Activated T-cell treated with anti-CD3 and anti-CD28 coated beads, Interleukin-2, amount 50 U/mL, for 72 hours (primary cell): ENCODE measurements at places on chromosomes 7 and 10. TPM values are rescaled to one million over a fixed set of nuclear protein-coding genes. Genes with fewer than 3 reads are reported as not detected.

The ANKRD1 gene
- not detected for total RNA-seq

- peaks cover 52% of the 10 kb centered on the region for H3K27me3 ChIP-seq
- H3K27ac ChIP-seq = no peak overlapping the region
Measured at GRCh38 chr7:116487907-116488521, 11.5 kb upstream of the CAV2 start.

DNA sequence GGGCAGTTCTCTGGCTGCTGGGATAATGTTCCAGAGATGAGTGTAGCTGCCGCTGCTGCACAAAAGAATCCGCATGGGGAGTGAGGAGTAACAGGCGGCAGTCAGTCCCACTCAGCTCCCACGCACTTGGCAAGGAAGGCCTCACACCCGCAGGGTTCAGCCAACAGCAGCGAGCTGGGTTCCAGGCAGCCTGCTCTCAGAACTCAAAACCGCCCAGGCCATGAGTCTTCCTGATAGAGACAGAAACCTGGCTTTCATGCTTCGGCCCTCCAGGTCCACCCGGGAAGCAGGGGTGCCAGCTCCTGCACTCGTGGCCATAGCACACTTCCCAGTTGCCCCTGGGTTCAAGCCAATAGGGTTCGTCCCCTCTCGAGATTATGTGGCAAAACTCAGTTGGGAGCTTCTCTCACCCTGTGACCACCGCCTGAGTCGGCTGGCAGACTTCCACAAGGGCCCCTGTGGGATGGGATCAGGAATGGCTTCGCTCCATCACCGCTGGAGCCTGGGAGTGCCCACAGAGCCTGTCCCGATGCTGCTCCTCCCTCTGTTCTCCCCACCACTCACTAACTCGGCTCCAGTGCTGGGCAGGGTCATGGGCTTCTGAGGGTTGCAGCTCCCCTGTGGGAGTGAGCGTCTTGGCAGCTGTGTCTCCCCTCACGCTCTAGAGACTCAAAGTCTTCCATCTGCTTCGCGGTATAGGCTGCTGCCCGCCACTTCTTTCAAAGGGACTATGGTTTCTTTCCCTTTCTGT is 20.6 kb downstream of the CLRN3 start:
- H3K27ac ChIP-seq = no peak overlapping the region
- no peak for DNase-seq
- H3K4me1 ChIP-seq = no peaks in the 10 kb centered on the region
- H3K4me3 ChIP-seq = no peak overlapping the region
- H3K36me3 ChIP-seq = no peaks in the 10 kb centered on the region

The TRUB1 gene
- total RNA-seq = 13.1 TPM

GRCh38 chr10:93445978-93446720 is 36.0 kb downstream of the MYOF start:
- H3K36me3 ChIP-seq = peaks cover 4% of the 10 kb centered on the region
- H3K27ac ChIP-seq = no peak overlapping the region
- H3K4me1 ChIP-seq = no peaks in the 10 kb centered on the region

GRCh38 chr10:118569241-118569881 is 26.1 kb downstream of the PRLHR start:
- no peaks in the 10 kb centered on the region for H3K27me3 ChIP-seq
- peaks cover 6% of the 10 kb centered on the region for H3K4me1 ChIP-seq
- H3K27ac ChIP-seq = no peak overlapping the region
- H3K4me3 ChIP-seq = no peak overlapping the region
- no peaks in the 10 kb centered on the region for H3K36me3 ChIP-seq

The TWIST1 gene
- 6.5 TPM for total RNA-seq

GRCh38 chr10:116253716-116254115 is 19.3 kb downstream of the GFRA1 start:
- no peak for DNase-seq
- no peaks in the 10 kb centered on the region for H3K36me3 ChIP-seq
- no peaks in the 10 kb centered on the region for H3K4me1 ChIP-seq
- H3K27me3 ChIP-seq = no peaks in the 10 kb centered on the region
- H3K4me3 ChIP-seq = no peak overlapping the region

GRCh38 chr7:55573234-55573900 is 1.1 kb upstream of the VOPP1 start:
- no peaks in the 10 kb centered on the region for H3K36me3 ChIP-seq
- DNase-seq = no peak
- H3K27me3 ChIP-seq = no peaks in the 10 kb centered on the region
- H3K4me3 ChIP-seq = peak overlapping the region; percentile 85
- peak overlapping the region; percentile 64 for H3K27ac ChIP-seq

The STRIP2 gene
- total RNA-seq = 73.5 TPM

The SH2D4B gene
- total RNA-seq = 0.46 TPM

The FAM24B gene
- total RNA-seq = 38.1 TPM

- no peak for DNase-seq
- H3K4me1 ChIP-seq = peaks cover 7% of the 10 kb centered on the region
- no peaks in the 10 kb centered on the region for H3K36me3 ChIP-seq
- no peak overlapping the region for H3K4me3 ChIP-seq
Measured at GRCh38 chr7:94154858-94155257, 150.7 kb upstream of the BET1 start.

The BHLHA15 gene
- 0.65 TPM for total RNA-seq

- peaks cover 25% of the 10 kb centered on the region for H3K4me1 ChIP-seq
- H3K36me3 ChIP-seq = peaks cover 2% of the 10 kb centered on the region
- H3K27me3 ChIP-seq = no peaks in the 10 kb centered on the region
- H3K27ac ChIP-seq = peak overlapping the region; percentile 98
- peak; percentile 50 for DNase-seq
- H3K4me3 ChIP-seq = peak overlapping the region; percentile 93
Measured at GRCh38 chr7:149791-150636, 42.4 kb upstream of the FAM20C start.

- no peak overlapping the region for H3K4me3 ChIP-seq
- H3K27ac ChIP-seq = no peak overlapping the region
- no peak for DNase-seq
Measured at GRCh38 chr7:132092106-132092505, 484.2 kb downstream of the PLXNA4 start.

GRCh38 chr10:37752334-37752875 is 105.0 kb downstream of the ZNF248 start:
- peaks cover 4% of the 10 kb centered on the region for H3K36me3 ChIP-seq
- no peak for DNase-seq
- H3K27ac ChIP-seq = no peak overlapping the region

The C7orf57 gene
- 0.12 TPM for total RNA-seq

The CALHM3 gene
- not detected for total RNA-seq

GRCh38 chr7:30920584-30921539 is 9.2 kb downstream of the AQP1 start:
- H3K4me1 ChIP-seq = no peaks in the 10 kb centered on the region
- H3K27me3 ChIP-seq = no peaks in the 10 kb centered on the region
- DNase-seq = no peak
- H3K4me3 ChIP-seq = no peak overlapping the region

- H3K4me1 ChIP-seq = peaks cover 8% of the 10 kb centered on the region
- H3K36me3 ChIP-seq = peaks cover 1% of the 10 kb centered on the region
- no peak for DNase-seq
- H3K27me3 ChIP-seq = no peaks in the 10 kb centered on the region
- H3K27ac ChIP-seq = peak overlapping the region; percentile 21
Measured at GRCh38 chr10:72379062-72379461, 24.3 kb upstream of the DNAJB12 start.

The OAT gene
- total RNA-seq = 34.3 TPM

The C10orf62 gene
- total RNA-seq = not detected

- no peak overlapping the region for H3K27ac ChIP-seq
- no peaks in the 10 kb centered on the region for H3K36me3 ChIP-seq
- no peaks in the 10 kb centered on the region for H3K27me3 ChIP-seq
- no peak for DNase-seq
- H3K4me3 ChIP-seq = no peak overlapping the region
Measured at GRCh38 chr7:137381045-137381444, 37.5 kb upstream of the PTN start.

DNA sequence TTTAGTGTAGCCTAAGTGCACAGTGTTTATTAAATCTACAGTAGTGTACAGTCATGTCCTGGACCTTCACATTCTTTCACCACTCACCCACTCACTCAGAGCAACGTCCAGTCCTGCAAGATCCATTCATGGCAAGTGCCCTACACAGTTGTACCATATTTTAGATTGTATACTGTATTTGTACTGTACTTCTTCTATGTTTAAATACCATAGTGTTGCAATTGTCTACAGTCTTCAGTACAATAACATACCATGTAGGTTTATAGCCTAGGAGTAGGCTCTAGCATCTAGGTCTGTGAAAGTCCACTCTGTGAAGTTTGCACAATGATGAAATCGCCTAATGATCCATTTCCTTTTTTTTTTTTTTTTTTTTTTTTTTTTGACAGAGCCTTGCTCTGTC is 12.0 kb downstream of the EEPD1 start:
- H3K27me3 ChIP-seq = no peaks in the 10 kb centered on the region
- peaks cover 5% of the 10 kb centered on the region for H3K4me1 ChIP-seq
- H3K4me3 ChIP-seq = no peak overlapping the region
- no peak for DNase-seq

- no peak overlapping the region for H3K4me3 ChIP-seq
- H3K27ac ChIP-seq = no peak overlapping the region
- DNase-seq = peak; percentile 5
- H3K36me3 ChIP-seq = no peaks in the 10 kb centered on the region
Measured at GRCh38 chr10:79084012-79084971, 15.5 kb downstream of the ZMIZ1 start.

The GPR158 gene
- total RNA-seq = not detected

The FAM25A gene
- not detected for total RNA-seq

GRCh38 chr10:83965473-83965872 is 173.8 kb upstream of the GHITM start:
- DNase-seq = no peak
- no peak overlapping the region for H3K4me3 ChIP-seq
- no peaks in the 10 kb centered on the region for H3K36me3 ChIP-seq
- peaks cover 6% of the 10 kb centered on the region for H3K27me3 ChIP-seq
- H3K27ac ChIP-seq = no peak overlapping the region

The MYH16 gene
- total RNA-seq = not detected

The RAPGEF5 gene
- 0.72 TPM for total RNA-seq
